ENCODE measurements at places on chromosomes 7 and 10.

DNA sequence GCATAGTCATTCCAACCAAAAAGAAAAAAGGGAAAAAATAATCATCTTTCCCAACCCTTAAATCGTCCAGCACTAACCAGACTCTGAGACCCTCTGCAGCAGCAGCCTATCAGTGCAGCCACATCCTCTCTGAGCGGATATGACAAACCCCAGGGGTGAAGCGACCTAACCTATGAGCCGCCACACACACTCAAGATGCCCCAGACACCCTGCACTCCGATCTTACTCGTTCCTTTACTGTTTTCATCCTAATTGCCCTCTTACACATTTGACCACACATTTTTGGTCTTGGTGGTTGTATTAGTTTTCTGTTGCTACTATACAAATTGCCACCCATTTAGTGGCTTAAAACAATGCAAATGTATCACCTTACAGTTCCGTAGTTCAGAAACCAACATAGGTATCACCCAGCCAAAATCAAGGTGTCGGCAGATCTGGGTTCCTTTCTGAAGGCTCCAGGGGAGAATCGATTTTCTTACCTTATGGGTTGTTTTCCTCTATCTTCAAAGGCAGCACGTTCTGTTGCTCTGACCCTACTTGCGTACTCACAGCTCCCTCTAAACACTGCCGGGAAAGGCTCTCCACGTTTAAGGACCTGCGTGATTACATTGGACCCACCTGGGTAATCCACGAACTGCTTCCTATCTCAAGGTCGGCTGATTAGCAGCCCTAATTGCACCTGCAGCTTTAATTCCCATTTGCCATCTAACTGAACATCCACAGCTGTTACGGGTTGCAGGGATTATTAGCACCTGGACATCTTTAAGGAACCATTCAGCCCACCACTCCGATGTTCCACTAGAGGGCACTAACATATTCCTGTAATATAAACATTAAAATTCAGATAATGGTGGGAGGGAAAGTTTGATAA is 37.3 kb upstream of the PRSS1 start:
- DNase-seq: no peak

DNA sequence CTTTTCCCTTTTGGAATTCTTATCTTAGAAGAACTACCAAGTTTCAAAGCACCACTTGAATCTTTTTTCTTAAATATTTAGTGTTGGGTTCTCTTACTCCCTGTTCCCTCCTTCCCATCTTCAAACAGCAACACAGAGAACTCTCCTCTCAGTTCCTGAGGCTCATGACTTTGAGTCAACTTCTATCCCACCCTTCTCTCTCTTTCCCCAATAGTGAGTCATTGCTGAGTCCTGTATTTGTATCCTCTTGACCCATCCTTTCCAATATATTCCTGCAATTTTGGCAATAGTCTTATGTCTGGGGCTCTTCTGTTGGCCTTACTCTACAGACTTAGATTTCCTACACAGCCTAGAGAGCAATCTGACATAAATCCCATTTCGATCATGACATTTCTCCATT is 20.8 kb upstream of the JCAD start:
- no peak for DNase-seq

DNA sequence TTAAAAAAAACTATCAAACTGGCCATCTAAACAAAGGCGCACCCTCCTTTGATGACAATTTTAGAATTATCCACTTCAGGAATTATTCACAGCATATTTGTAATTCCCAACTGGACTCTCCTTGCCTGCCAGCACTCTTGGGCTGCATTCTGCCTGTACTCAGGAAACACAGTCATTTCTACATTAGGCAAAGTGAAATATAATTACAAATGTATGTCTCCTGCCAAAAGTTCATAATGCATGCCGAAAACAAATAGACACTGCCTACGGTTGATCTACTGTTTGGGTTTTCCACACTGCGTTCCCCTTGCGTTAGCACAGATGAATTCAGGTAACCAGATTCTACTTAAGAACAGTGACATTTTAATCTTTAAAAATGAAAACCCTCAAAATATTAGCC is 1.9 kb downstream of the HGF start:
- DNase-seq: no peak

- DNase-seq: no peak
These were observed 27.2 kb downstream of the IKZF1 start for GRCh38 chr7:50331564-50332208.

DNA sequence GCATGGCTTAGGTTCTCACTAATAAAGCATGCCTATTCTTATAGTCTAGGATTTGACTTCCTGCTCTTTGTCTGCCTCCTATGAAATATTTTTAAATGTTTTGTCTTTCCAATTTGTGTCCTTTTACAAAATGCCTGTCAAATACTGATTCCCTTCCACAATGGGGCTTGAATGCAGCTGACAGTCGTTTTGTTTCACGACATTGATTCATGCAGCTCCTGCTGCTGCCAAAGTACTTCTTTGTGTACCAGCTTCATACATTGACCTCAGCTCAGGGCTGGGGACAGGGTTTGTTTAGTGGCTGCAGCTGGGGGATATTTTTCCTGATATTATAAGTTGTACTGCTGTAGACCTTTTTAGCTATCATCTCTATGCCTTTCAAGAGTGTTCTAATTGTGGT is 371.9 kb upstream of the CHRM2 start:
- DNase-seq: no peak

DNA sequence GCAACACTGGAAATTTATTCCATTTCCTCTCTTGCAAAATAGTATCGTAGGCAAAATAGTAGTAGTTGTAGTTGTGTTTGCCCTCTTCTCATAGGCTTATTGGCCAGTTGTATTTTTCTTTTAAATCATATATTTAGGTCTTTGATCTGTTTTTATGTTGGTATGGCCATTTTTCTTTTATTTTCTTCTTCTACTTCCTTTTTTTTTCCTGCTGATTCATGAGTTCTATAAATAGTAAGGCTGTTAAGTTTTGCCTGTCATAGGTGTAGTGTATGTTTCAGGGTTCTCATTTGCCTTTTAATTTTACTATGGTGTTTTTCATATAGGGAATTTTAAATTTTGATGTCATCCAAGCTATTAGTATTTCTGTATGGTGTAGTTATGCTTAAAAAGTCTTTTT is 25.4 kb upstream of the MRC1 start:
- peak; percentile 17 for DNase-seq

DNA sequence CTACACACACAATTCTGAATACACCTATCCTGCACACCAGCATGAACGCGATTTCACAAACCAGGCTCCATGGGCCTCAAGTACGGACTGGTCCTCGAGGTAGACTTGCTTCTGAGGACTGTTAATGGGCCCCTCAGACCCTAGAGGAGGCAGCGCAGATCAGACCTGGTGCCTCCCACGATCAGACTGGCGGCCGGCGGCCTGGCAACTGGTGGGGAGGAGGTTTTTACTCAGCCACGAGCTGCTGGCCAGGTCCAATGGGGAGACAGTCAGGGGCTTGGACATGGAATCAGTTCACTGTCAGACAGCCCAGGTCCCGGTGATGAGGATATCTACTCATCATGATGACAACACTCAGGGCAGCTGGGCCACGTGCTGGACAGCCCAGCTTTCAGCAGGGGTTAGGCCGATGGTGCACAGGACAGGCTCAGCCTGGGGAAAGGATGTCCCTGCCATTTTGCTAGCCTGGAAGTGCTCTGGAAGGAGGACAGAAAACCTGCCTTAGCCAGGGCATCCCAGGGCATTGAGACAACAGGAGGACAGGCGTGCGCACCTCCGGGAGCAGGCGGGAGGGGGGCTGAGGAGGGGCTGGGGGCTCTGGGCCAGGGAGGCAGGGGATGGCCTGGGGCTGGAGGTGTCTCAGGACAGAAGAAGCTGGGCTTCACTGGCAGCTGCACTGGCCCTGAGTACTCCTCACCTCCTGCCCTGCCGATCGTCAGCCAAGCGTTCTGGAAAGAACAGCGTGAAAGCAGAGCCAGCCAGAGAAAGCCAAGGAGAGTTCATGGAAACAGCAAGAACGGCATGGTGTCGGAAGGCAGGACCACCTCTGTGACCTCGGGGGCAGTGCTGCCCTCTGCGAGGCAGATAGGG is 48.0 kb upstream of the RASGEF1A start:
- no peak for DNase-seq

GRCh38 chr7:223118-223800 is 30.9 kb downstream of the FAM20C start:
- no peak for DNase-seq

- no peak for DNase-seq
These were observed at the start of gene CHAT for GRCh38 chr10:49613882-49614241. Gene CHAT, plus strand, starts transcription at chr10:49614037. Its CDS starts 153 bp downstream, at chr10:49614190.

- DNase-seq: no peak
These were observed 187.3 kb upstream of the AUTS2 start for GRCh38 chr7:69411018-69411417.

GRCh38 chr7:93442478-93443224 is 131.9 kb downstream of the CALCR start:
- DNase-seq: peak; percentile 12

GRCh38 chr10:14608381-14609001 is 166.2 kb downstream of the FAM107B start:
- peak; percentile 74 for DNase-seq

GRCh38 chr10:511101-511848 is 178.2 kb downstream of the DIP2C start:
- DNase-seq: peak; percentile 29

- no peak for DNase-seq
These were observed 394.7 kb downstream of the PTPRN2 start for GRCh38 chr7:158192956-158193355.

DNA sequence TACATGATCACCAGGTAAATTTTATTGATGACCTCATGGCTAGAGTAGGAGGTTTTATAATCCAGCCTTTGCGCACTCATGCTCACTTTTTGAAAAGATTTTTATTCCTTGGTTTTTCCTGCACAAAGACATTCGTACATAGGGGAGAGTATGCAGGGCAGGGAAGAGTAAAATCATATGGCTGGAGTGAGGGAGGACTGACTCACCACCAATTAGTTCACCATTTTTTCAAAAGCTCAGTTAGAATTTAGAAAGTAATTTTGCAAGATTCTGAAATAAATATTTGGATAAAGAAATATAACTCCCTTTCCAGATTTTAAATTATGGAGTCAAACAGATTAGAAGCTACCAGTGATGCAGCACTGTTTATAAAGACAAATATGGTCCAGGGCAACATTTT is 111.9 kb downstream of the SEMA3D start:
- no peak for DNase-seq

DNA sequence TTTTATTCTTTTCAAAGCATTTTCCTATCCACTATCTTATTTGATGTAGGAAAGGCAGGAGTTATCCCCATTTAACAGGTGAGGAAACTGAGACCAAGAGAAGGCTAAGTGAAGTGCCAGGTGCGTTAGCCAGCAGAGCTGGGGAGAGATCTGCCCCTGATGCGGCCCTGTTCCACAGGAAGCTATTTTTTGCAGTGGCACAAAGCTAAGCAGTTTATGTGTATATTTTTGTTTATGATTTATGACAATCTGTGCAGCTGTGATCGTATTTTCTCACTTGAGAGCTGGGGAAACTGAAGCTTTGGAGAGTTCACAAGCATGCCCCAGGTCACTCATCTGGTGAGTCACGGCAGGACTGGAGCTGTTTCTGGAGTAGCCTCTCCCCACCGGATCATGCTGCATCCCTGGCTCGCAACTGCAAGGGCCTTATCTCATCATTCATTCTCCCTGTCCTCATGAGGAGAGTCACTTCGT is 38.8 kb downstream of the SLC29A3 start:
- DNase-seq: peak; percentile 31

- DNase-seq: peak; percentile 40
These were observed 116.8 kb upstream of the PRSS1 start for GRCh38 chr7:142632271-142633134.

DNA sequence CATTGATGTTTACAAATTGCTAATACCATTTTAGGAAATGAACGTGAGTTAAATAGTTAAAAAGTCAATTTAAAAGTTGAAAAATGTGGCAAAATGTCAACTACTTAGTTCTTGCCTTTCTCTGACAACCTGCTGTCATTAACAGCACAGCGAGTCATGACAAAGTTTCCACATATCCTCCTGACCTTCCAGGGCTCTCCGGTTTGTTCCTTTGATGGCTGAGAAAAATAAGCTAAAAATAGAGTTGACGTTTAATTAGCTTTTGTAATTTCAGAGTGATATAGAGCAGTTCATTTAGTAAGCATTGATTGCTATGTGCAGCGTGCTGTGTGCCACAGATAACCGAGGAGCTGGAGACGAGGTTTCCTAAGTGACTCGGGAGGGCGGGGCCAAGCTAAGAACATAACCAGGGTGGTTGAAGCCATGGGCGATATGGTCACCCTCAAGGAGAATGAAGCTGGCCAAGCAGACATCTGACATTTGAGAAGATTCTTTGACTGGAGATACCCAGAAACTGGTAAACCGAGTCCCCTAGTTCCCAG is 47.9 kb downstream of the OGDH start:
- no peak for DNase-seq

- no peak for DNase-seq
These were observed 485 bp downstream of the ALOX5 start for GRCh38 chr10:45374350-45375052.

DNA sequence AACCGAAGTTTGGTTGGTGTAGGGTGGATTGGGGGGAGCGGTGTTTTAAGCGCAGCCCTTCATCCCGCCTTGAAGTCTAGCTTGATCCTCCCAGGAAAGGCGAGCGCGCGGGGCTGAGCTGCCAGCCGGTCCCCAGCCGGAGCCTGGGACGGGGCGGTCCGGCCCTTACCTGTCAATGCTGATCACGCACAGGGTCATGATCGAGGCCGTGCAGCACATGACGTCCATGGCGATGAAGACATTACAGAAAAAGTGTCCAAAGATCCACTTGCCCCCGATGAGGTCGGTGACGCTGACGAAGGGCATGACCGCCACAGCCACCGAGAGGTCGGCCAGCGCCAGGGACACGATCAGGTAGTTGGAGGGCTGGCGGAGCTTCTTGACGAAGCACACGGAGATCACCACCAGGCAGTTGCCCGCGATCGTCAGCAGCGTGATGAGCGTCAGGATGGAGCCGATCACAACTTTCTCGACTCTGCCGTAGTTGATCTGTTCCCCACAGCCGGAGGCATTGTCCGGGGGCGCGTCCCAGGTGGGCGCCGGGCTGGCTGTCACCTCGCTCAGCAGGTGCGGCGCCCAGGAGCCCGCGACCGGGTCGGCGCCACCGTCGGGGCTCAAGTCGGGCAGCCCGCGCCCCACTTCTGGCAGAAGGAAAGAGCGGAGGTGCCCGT is 740 bp downstream of the HTR7 start:
- peak; percentile 10 for DNase-seq

DNA sequence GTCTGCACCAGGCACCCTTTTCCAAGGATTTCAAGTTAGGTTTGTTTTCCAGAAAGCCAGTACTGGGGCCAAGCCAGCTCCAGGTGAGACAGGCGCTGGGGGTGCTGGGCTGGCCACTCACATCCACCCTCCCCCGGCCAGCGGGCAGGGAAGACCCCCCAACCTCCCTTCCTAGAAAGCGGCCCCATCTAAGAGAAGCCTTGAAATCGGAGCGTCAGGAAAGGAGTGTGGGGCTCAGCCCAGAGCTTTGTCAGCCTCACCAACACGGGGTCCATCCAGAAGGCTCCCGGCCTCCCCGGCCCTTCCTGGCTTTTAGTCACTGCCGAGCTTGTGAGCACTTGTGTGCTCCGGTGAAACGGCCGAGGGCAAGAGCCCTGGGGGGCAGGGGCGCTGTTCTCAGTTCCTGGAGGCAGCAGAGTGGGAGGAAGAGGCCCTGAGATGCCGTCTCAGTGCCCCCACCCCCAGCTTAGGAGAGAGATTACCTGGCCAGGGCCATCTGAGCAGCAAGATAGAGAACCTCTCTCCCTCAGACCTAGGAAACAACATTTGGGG is 39.6 kb downstream of the PDGFA start:
- no peak for DNase-seq

- DNase-seq: no peak
These were observed 160.1 kb downstream of the GALNT11 start for GRCh38 chr7:152185558-152185957.

GRCh38 chr7:139775829-139776266 is 1.9 kb downstream of the HIPK2 start:
- DNase-seq: peak; percentile 75

Measured in CD14-positive monocyte (primary cell).